RPMI7951 (cell line): ENCODE measurements at places on chromosomes 13 and 19.

DNA sequence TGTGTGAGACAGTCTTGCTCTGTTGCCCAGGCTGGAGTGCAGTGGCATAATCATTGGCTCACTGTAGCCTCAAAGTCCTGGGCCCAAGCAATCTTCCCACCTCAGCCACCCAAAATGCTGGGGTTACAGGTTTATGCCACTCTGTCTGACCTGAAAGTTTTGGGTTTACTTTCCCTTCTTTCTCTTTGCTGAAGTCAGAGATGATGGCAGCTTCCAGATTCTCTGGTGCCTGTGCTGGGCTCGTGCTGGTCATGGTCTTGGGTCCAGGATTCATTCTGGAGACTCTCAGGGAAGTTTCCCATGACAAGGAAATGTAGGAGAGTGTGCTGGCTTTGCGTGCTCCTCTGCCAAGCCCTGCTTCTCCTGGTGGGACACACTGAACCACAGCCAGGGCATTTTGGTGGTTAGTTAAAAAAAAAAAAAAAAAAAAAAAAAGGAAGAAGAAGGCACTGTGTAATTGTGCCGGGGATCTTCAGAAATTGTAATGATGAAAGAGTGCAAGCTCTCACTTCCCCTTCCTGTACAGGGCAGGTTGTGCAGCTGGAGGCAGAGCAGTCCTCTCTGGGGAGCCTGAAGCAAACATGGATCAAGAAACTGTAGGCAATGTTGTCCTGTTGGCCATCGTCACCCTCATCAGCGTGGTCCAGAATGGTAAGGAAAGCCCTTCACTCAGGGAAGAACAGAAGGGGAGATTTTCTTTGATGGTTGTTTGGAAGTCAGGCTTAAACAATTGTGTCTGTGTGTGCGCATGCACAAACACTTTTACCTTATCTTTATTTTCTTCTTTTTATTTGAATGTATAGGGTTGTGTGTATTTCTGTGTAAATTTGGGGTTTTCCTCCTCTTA, at the start of gene ALOX5AP:
ALOX5AP (plus strand) TSS at position 519 of the 847 bp plus-strand sequence; CDS start at position 582, 63 bp downstream.
- DNase-seq = no peak

DNA sequence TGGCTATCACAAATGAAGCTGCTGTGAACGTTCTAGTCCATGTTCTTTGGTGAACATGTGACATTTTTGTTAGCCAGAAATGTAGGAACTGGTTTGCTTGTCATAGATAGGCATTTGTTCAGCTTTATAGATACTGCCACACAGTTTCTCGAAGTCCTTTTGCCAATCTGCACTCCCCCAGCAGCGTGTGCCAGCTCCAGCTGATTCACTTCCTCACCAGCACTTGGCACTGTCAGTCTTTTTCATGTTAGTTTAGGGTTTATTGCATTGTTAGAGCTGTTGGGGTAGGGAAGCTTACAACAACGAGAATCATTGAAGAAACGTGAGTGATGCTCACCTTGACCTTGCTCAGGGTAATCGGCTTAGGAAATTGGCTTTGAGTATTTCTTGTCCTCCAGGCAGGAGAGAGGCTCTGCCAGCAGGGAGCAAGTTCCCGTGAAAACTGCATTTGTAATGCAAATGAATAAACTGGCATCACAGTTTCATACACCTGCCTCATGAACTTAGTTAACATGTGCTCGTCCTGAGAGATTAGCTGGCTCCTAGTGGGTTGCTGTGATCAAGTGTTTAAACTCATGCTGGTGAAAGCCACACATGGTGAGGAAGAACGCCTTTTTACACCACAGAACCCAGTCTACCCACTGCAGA, 83.9 kb downstream of the ING1 start:
- no peak for DNase-seq

GRCh38 chr13:36582977-36583376, 90.8 kb upstream of the SERTM1 start:
- DNase-seq = no peak

DNA sequence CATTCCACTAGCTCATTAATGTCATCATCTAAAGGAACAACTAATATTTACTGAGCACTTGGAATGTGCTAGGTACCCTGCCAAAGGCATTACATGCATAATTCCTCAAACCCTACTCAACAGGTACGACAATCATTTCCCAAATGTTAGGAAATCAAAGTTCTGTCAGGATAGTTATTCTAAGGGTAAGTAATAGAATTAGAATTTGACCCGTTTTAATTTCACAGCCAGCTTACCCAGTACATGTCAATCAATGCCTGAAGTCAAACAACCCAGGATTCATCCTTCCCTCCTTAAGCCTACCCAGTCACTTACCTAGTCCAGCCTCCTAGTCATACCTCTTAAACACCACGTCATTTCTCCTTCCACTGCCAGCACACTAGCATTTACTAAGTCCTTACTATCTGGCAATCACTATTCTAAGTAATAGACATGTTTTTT, 2.4 kb downstream of the LNX2 start:
- no peak for DNase-seq

GRCh38 chr19:42288387-42288786, 13.5 kb upstream of the PRR19 start:
- DNase-seq = no peak

- no peak for DNase-seq
Measured at GRCh38 chr13:95151942-95152587, 149.2 kb downstream of the ABCC4 start.

GRCh38 chr13:28548468-28548867, 53.5 kb upstream of the FLT1 start:
- DNase-seq = no peak

GRCh38 chr13:49214917-49215376, 5.2 kb upstream of the MLNR start:
- peak; percentile 21 for DNase-seq

GRCh38 chr13:53782488-53782961, 753.9 kb downstream of the OLFM4 start:
- peak; percentile 33 for DNase-seq

GRCh38 chr13:91313103-91313502, 34.4 kb upstream of the MIR17HG start:
- DNase-seq = peak; percentile 1

DNA sequence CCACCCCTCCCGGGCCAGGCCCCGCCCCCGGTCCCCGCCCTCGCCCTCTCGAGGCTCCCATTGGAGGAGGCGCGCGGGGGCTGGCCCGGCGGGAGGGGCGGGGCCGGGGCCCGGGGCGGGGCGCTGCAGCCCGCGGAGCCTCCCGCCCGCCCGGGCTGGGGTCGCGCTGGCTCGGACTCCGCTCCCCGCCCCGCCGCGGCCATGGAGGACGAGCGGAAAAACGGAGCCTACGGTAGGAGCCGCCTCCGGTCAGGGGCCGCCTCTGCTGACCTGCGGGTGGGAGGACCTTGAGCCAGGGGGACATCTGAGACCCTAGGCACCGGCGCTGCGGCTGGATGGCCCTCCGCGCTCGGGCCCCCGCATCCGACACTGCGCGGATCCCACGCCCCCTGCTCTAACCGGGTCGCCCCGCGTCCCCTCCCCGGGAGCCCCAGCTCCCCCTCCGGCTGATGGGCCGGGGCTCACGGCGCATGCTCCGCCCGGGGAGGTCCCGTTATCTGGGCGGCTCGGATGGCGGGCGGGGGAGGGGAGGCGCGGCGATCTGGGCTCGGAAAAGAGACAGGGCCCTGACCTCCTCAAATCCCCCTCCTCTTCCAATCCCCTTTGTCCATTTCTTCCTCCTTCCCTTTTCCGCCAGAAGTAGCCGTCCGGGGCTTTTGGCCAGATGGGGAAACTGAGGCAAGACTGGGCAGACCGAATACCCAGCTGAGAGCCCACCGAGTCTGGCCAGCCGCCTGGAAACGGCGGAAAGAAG, 15.4 kb upstream of the AP1M2 start:
- DNase-seq = peak; percentile 70

- DNase-seq = peak; percentile 90
Measured at GRCh38 chr19:46859637-46860124, 1.1 kb upstream of the ARHGAP35 start.

- peak; percentile 88 for DNase-seq
Measured at GRCh38 chr13:34161931-34162543, 344.1 kb downstream of the RFC3 start.

DNA sequence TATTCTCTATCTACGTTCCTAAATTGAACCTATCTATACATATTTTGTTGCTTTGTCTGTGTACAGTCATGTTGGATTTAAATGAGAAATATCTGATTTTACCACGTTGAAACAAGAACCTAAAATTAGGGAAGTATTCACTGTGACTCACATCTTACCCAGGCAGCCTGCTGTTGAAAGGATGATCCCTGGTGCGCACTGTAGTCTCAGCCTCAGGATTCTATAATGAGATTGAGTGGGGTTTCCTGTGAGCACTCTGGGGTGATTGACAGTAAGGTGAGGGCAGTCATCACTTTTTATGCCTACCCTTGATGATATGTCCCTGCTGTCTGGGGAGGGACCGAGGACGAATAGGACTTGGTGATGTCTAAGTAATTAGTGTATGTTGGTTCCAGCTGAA, 35.4 kb downstream of the PCCA start:
- no peak for DNase-seq

GRCh38 chr13:78881054-78881453, 222.1 kb upstream of the OBI1 start:
- no peak for DNase-seq

- DNase-seq = no peak
Measured at GRCh38 chr13:53321296-53321801, 292.7 kb downstream of the OLFM4 start.

- no peak for DNase-seq
Measured at GRCh38 chr13:111620166-111620565, 299.7 kb downstream of the TEX29 start.

DNA sequence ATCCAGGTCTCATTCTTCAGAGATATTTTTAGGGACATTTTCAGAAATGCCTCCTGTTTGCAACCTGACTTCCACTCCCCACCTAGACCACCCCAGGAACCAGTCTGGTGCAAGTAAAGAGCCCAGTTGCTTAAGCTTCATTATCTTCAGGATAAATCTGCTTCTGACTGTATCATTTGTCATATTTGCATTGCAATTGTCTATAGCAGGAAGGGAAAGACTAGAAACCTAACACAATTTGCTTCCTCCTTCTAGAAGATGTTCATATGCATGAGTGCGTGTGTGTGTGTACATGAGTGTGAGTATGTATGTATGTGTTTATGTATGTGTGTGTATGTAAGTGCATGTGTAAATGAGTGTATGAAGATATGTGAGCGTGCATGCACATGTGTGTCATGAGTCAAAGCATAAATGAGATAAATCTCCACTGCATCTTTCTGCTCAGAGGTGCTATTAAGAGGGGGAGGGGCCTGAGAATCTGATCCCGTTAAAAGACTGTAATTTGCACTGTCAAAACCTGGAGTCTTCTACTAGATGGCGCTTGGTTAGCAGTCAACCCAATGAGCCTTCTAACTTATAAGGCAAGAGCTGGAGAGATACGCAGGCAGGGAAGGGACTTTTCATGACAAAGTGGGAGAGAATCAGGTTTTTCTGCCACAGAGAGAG, 178.8 kb upstream of the KL start:
- DNase-seq = no peak

GRCh38 chr19:1613808-1614570, 8.7 kb upstream of the UQCR11 start:
- DNase-seq = no peak

GRCh38 chr13:66210677-66211076, 1019.5 kb downstream of the PCDH9 start:
- peak; percentile 6 for DNase-seq

DNA sequence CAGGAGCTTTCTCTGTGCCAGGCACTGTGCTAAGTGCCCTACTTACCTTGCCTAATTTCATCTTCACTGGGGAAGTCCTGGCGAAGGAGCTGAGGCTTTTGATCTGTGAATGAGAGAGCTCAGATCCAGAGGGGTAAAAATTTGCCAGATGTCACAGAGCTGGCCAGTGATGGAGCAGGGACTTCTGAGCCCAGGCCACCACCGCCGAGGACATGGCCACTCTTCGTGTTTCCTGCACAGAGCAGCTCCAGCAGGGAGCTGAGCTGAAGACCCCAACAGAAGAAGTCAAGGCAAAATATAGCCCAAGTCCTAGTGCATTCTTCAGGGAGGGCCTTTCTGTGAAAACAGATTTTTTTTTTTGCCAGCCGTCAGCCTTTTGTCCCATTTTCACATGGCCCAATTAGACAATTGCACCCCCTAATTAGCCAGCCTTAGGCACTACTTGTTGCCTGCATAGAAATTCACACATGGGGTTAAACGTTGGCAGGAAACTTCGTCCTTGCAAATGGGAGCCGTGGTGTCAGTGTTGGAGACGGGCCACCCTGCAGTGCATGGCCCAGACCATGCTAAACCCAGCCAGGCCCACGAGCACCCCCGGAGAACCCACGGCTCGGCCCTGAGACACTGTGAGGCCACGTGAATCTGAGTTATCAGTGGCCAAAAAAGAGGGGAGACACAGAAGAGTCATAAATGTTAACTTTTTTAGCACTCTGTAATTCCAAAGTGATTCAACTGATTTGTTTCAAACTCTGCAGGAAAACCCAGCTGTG, 7.8 kb downstream of the ZNF536 start:
- no peak for DNase-seq

GRCh38 chr13:23705583-23705982, 135.4 kb downstream of the TNFRSF19 start:
- no peak for DNase-seq
